Type B pancreatic cell (in vitro differentiated cells): ENCODE measurements at places on chromosomes 6 and 20.

DNA sequence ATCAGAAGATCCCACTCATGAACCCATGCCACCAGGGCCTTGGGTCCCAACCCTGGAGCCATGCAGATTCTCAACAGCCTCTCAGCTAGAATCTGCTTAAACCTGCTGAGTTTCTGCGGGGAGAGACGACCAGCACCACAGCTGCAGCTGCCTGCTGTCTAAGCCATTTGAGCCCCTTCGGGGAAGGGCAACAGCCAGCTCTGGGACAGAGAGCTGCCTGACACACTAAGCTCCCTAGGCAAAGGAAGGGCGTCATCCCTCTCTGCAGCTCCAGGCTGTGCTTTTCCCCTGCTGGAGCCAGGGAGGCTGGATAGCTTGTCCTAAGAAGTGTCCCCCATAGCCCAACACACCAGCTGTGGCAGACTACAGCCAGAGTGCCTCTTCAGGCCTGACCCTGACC is 182.5 kb downstream of the OTOR start:
- DNase-seq, result no peak

- no peak for DNase-seq
These were observed 694.6 kb downstream of the QKI start for GRCh38 chr6:164108869-164109769.

- DNase-seq, result no peak
These were observed 1.9 kb upstream of the ELOVL4 start for GRCh38 chr6:79949233-79949632.

- DNase-seq, result no peak
These were observed 115.0 kb downstream of the PDSS2 start for GRCh38 chr6:107344383-107344782.

- DNase-seq, result no peak
These were observed 559.0 kb downstream of the CBLN4 start for GRCh38 chr20:55446301-55446700.

DNA sequence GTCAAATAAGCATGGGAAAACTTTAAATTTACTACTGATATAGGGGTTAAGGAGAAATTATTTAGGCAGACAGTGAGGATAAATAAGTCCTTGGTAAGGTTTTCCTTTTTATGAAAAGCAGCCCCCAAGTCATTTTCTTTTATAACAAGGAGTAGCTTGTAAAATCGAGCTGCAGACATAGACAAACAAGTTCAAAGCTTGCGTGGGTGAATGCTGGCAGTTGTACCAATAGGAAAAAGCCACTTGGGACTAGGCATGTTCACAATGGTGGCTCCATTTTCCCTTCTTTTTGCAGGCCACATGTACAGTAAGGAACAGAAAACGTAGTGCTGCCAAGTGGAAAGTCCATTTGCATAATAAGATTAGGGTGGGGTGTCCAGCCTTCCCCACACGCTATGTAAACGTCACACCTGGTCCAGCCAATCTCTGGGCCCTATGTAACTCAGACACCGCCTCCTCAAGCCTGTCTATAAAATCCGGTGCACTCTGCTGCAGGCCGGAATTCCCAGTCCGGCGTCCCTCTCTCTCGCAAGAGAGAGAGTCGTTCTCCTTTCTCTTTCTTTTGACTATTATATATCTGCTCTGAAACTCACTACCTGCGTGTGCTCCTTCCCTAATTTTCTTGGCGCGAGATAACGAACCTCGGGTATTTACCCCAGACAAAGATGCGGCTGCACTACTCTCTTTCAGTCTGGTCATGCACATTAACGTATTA is 217.1 kb upstream of the MAN1A1 start:
- no peak for DNase-seq

DNA sequence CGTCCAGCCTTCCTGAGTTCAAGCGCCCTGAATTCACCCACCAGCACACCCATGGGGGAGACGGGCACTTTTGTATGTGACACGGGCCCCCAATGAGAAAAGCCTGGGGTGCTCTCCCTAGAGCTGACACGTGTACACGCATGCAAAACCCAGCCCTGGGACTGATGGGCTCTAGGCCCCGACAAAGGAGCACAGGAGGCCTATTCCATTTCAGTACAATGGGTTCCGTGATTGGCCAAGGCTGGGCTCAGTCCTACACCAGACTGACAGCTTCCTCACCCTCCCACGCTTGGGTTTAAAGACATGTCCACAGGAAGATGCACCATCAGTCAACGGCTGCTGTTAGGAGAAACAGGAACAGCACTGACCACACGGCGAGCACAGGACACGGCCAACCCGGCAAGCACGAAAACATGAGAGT is 8.8 kb downstream of the ZBTB46 start:
- no peak for DNase-seq

GRCh38 chr6:129179283-129179682 is 296.3 kb downstream of the LAMA2 start:
- DNase-seq, result no peak
